ENCODE measurements at places on chromosomes 2 and 18. TPM values are rescaled to one million over a fixed set of nuclear protein-coding genes. Genes with fewer than 3 reads are reported as not detected.
A peak's percentile ranks its signal among the peaks of the same experiment; 100 is the strongest.

GRCh38 chr18:22285361-22286140 lies 116.2 kb downstream of the GATA6 start:
- H3K27me3 ChIP-seq = no peaks in the 10 kb centered on the region
- peaks cover 7% of the 10 kb centered on the region for H3K4me1 ChIP-seq
- H3K4me3 ChIP-seq = no peak overlapping the region

Gene RTP5
- 0.20 TPM for total RNA-seq

DNA sequence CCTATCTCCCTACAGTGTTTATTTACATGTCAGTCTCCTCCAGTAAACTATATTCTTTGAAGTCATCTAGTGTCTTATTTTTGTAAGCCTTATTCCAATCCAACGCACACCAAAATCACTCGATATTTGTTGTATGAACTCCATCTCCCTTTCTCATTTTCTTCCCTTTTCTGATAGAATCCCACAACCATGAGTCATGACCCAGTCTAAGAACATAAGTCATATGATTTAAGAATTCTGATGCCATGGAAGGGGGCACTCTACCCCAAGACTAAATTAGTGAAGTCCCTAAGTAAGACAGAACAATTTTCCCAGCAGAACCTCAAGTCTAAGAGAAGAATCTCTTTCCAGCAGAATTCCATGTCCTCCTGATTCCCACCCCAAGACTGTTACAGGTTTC lies 5.4 kb downstream of the CHMP3 start:
- H3K36me3 ChIP-seq = peaks cover 22% of the 10 kb centered on the region
- peaks cover 35% of the 10 kb centered on the region for H3K4me1 ChIP-seq
- H3K27ac ChIP-seq = no peak overlapping the region
- no peaks in the 10 kb centered on the region for H3K27me3 ChIP-seq
- no peak for DNase-seq

DNA sequence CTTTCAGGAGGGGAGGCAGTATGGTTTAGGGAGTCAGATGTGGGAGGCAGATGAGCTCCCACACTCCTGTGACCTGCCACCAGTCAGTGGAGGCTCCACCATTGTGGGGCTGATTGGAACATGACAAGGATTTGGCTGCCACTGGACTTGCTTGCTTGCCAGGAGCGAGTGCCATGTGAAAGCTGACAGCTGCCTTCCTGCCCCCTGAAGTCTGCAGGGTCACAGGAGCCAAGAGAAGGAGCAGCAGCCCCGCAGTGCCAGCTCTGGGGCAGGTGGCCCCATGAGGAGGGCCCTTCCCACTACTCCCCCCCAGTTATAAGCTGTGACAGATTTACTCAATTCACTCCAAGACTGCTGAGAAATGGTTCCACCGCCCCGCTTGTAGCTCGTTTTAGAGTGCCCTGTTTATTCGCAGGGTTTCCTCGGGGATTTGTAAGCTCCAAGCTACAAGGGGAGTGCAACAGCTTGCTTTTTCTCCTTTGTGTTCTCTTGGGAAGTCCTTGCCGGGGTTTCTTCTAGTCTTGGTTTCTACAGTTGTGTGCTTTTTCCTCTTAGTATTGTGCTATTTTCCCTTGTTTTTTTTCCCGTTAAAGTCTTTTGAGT lies 414.3 kb downstream of the MEIS1 start:
- no peaks in the 10 kb centered on the region for H3K27me3 ChIP-seq
- H3K4me1 ChIP-seq = no peaks in the 10 kb centered on the region
- no peak for DNase-seq
- H3K36me3 ChIP-seq = no peaks in the 10 kb centered on the region
- no peak overlapping the region for H3K27ac ChIP-seq

Gene SOX11
- total RNA-seq = not detected

DNA sequence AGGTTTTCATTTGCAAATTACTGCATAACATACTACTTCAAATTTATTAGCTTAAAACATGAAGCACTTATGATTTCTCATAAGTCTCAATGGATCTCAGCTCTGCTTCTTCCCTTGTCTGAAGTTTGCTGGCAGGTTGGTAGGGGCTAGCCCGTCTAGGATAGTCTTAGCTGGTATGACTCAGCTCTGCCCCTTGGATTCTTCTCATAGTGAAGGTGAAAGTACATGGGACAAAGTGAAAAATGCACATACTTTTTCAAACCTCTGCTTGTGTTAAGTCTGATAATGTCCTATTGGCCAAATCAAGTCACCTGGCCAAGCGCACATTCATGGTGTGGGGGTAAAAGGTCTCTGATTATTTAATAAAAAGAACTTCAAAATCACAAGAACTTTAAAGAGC lies 184.8 kb upstream of the VWC2L start:
- H3K36me3 ChIP-seq = no peaks in the 10 kb centered on the region
- H3K27me3 ChIP-seq = no peaks in the 10 kb centered on the region
- no peaks in the 10 kb centered on the region for H3K4me1 ChIP-seq
- no peak for DNase-seq
- H3K4me3 ChIP-seq = no peak overlapping the region

Gene TMEM237
- 18.5 TPM for total RNA-seq

- DNase-seq = no peak
- H3K4me3 ChIP-seq = peak overlapping the region; percentile 96
- H3K36me3 ChIP-seq = peaks cover 11% of the 10 kb centered on the region
- no peaks in the 10 kb centered on the region for H3K27me3 ChIP-seq
Observed at GRCh38 chr2:197452754-197453122, 614 bp upstream of the COQ10B start.

DNA sequence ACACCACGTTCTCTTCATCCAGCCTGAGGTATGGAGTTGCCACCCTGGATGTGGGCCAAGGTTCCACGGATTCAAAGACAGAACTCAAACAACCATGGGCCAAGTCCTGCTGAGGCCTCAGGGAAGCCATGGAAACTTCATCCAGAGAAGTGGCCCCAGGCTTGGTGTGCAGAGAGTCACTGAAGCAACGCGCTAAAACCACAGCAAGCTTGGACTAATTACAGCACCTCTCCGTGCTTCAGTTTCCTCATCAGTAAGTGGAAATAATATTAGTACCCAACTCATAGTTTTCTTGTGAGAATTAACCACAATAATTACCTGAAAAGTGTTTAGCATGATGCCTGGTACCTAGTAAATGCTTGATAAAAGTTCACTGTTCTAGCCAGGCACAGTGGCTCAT lies 19.2 kb upstream of the AP1S3 start:
- H3K4me3 ChIP-seq = no peak overlapping the region
- no peaks in the 10 kb centered on the region for H3K4me1 ChIP-seq
- no peaks in the 10 kb centered on the region for H3K36me3 ChIP-seq
- H3K27ac ChIP-seq = no peak overlapping the region
- H3K27me3 ChIP-seq = no peaks in the 10 kb centered on the region

Gene GCG
- total RNA-seq = not detected

GRCh38 chr2:69436596-69436937 lies 668 bp downstream of the NFU1 start:
- peaks cover 19% of the 10 kb centered on the region for H3K36me3 ChIP-seq
- H3K4me3 ChIP-seq = peak overlapping the region; percentile 94
- H3K27me3 ChIP-seq = no peaks in the 10 kb centered on the region

DNA sequence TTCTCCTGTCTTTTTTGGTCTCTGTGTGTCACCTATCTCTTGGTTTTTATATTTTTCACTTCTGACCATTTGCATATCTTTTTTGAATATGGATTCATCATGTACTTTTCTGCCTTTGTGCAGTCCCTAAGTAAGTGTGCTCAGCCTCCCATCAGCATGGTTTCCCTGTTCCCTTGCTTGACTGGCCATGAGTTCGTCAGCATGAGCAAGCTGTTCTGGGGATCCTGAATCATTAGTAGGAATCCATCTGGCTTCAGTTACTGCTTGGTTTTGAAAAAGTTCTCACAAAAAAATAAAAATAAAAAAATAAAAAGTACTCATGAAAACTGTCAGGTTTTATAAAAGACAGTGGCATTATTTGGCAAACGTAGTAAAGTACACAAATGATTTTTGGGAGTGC lies 144.1 kb downstream of the NCOA1 start:
- peaks cover 7% of the 10 kb centered on the region for H3K4me1 ChIP-seq
- H3K36me3 ChIP-seq = peaks cover 12% of the 10 kb centered on the region
- DNase-seq = no peak
- H3K27ac ChIP-seq = no peak overlapping the region

DNA sequence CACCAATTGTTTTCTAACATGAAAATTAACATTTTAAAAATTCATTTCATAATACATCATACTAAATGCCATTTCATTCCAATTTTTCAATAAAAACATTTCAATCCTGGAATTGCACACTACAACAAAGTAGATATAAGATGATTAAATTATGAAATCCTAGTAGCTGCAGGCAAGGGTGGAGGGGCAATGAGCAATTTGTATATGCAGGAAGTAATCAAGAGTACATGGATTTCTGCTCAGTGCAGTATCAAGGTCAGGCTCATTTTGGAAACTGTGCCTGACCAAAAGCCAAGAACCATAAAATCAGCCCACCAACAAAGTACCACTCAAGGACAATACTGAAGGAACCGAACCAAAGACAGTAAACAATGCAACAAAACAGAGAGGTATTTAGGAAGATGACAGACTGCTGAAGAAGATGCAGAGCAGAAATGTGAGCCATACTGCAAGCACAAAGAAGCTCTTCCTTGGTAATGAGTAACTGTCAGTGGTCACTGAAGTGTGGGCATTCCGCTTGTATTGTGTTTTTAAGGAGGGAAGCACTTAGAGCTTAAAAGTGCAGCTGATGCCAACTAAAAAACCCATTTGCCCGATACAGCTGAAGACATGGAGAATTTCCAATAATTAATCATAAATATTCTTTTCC lies 34.5 kb upstream of the DSEL start:
- peaks cover 2% of the 10 kb centered on the region for H3K4me1 ChIP-seq
- H3K36me3 ChIP-seq = no peaks in the 10 kb centered on the region
- peaks cover 4% of the 10 kb centered on the region for H3K27me3 ChIP-seq
- DNase-seq = no peak
- H3K4me3 ChIP-seq = no peak overlapping the region

DNA sequence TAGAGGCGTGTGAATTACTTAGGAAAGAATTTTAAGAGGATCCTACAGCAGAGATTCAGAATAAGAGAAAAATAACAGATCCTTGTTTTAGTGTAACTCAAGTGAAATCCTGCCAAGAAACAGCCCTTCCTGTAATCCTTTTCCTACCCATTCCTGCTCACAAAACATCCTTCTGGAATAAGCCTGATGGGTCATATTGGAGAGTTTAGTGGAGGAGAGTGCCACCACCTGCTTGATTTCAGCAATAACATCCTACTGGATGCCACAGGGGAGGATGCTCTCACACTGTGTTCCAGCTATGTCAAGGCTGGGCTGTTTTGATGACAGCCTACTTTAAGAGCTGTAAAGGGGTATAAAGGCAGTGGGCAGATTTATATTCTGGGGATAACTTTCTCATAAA lies 54.8 kb upstream of the CCDC178 start:
- H3K36me3 ChIP-seq = no peaks in the 10 kb centered on the region
- no peak for DNase-seq
- H3K27me3 ChIP-seq = no peaks in the 10 kb centered on the region
- H3K4me3 ChIP-seq = no peak overlapping the region
- no peaks in the 10 kb centered on the region for H3K4me1 ChIP-seq

DNA sequence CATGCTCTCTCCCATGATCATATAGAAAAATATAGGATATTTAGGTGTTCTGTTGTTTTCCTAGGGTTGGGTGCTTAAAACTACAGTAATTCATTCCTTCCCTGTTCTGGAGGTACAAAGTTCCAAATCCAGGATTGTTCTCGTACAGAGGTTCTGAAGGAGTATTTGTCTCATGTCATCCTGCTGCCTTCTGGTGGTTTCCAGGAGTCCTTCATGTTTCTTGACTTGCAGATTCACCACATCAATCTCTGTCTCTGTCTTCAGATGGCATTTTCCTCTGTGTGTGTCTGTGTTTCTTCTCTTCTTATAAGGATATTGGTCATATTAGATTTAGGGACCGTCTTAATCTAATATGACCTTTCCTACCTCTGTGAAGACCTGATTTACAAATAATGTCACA lies 397.9 kb downstream of the NYAP2 start:
- H3K27ac ChIP-seq = no peak overlapping the region
- peaks cover 11% of the 10 kb centered on the region for H3K27me3 ChIP-seq
- H3K36me3 ChIP-seq = no peaks in the 10 kb centered on the region
- DNase-seq = no peak

Gene CRYGD
- total RNA-seq = not detected

DNA sequence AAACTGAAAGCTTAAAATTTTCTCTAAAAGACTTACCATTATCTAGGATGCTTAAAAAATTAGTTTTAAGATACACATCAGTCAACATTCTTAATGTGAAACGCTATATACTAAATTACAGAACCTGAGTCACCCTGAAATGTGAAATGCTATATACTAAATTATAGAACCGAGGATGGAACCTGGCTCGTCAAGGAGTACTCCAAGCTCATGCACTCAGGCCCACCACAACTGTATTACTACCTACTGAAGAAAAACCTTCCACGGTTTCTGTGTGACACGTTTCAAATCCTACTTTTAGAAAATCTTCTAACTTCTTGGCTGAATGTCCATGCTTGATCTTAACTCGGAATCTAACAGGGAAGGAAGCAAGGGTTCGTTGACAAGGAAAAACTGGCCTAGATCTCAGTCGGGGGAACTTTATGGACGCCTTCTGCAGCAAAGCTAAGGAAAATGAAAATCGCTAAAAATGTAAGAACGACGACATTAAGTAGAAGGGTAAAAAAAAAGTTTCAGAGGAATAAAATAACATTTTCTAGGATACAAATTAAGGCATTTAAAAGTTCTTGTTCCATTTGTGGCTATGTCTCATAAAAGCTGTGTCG lies 1.4 kb downstream of the PRKD3 start:
- peaks cover 43% of the 10 kb centered on the region for H3K4me1 ChIP-seq
- peaks cover 17% of the 10 kb centered on the region for H3K27me3 ChIP-seq
- H3K27ac ChIP-seq = peak overlapping the region; percentile 96
- no peak for DNase-seq

Gene PLCD4
- total RNA-seq = 0.22 TPM

Gene RAPH1
- 2.3 TPM for total RNA-seq

DNA sequence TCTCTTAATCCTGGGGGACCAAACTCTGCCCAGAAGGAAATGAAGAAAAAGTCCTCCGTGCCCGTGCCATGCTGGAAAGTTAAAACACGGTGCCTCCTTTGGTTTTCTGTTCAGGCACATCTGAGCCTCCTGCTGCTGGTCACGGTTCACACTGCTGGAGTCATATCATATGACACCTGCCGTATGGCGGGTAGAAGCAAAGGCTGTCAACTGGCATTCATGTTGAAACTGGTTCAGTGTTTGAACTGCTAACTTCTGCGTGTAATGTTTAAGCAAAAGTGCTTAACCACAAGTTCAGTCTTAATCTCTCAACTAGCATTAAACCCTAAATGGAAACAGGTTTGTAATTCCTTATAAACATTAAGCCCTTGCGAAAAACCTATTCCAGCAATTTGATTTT lies 3.1 kb downstream of the STK39 start:
- peak; percentile 38 for DNase-seq
- peaks cover 32% of the 10 kb centered on the region for H3K4me1 ChIP-seq
- H3K4me3 ChIP-seq = peak overlapping the region; percentile 65
- peaks cover 7% of the 10 kb centered on the region for H3K27me3 ChIP-seq
- peak overlapping the region; percentile 76 for H3K27ac ChIP-seq

DNA sequence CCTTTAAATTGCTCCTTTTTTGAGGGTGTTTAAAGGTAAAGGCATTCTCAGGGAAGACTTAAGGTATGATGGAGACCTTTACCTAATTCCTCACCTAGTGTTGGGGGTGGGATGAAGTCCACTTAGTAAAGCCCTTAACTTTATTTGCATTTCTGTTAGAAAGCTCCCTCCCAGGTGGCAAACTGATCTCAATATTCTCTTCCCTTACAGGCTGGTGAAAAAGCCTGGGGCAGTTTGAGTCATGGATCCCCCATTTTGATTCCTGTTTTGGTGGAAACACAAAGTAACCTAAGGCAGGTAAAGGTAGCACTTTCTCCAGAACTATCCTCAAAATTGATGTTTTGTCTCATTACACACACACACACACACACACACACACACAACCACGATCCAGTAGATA lies 33.8 kb upstream of the HNRNPA3 start:
- H3K27ac ChIP-seq = no peak overlapping the region
- no peaks in the 10 kb centered on the region for H3K4me1 ChIP-seq
- H3K4me3 ChIP-seq = no peak overlapping the region
- DNase-seq = no peak
- no peaks in the 10 kb centered on the region for H3K27me3 ChIP-seq

Gene ADAM23
- 0.10 TPM for total RNA-seq
